ENCODE measurements at places on chromosomes 5 and 9. TPM values are rescaled to one million over a fixed set of nuclear protein-coding genes. Genes with fewer than 3 reads are reported as not detected.

GRCh38 chr5:108541836-108542235 lies 159.9 kb upstream of the FBXL17 start:
- H3K36me3 ChIP-seq = no peaks in the 10 kb centered on the region
- H3K27ac ChIP-seq = no peak overlapping the region
- no peak overlapping the region for H3K4me3 ChIP-seq
- H3K27me3 ChIP-seq = no peaks in the 10 kb centered on the region
- H3K4me1 ChIP-seq = no peaks in the 10 kb centered on the region

PTAR1 gene
- total RNA-seq = 49.5 TPM

INVS gene
- total RNA-seq = 21.5 TPM

- H3K36me3 ChIP-seq = no peaks in the 10 kb centered on the region
- no peaks in the 10 kb centered on the region for H3K4me1 ChIP-seq
- DNase-seq = no peak
- H3K27ac ChIP-seq = no peak overlapping the region
- H3K27me3 ChIP-seq = no peaks in the 10 kb centered on the region
- H3K4me3 ChIP-seq = no peak overlapping the region
Measured at GRCh38 chr9:16873126-16873802, 2.8 kb upstream of the BNC2 start.

GRCh38 chr5:10539687-10539998 lies 24.2 kb upstream of the ANKRD33B start:
- H3K4me1 ChIP-seq = peaks cover 30% of the 10 kb centered on the region
- H3K27ac ChIP-seq = no peak overlapping the region
- H3K27me3 ChIP-seq = peaks cover 23% of the 10 kb centered on the region
- H3K4me3 ChIP-seq = no peak overlapping the region
- no peaks in the 10 kb centered on the region for H3K36me3 ChIP-seq
- no peak for DNase-seq

C5orf58 gene
- total RNA-seq = not detected

Data from left lung (tissue), 14 donors.